ENCODE measurements at places on chromosomes 2 and 18. TPM values are rescaled to one million over a fixed set of nuclear protein-coding genes. Genes with fewer than 3 reads are reported as not detected.
A peak's percentile ranks its signal among the peaks of the same experiment; 100 is the strongest.

FAM98A gene
- 43.4 TPM for total RNA-seq

RGPD3 gene
- total RNA-seq, result 0.25 TPM

KCNS3 gene
- total RNA-seq, result 2.2 TPM

- H3K27ac ChIP-seq, result no peak overlapping the region
Observed at GRCh38 chr2:102359527-102359926, 3.9 kb downstream of the IL18R1 start.

DNA sequence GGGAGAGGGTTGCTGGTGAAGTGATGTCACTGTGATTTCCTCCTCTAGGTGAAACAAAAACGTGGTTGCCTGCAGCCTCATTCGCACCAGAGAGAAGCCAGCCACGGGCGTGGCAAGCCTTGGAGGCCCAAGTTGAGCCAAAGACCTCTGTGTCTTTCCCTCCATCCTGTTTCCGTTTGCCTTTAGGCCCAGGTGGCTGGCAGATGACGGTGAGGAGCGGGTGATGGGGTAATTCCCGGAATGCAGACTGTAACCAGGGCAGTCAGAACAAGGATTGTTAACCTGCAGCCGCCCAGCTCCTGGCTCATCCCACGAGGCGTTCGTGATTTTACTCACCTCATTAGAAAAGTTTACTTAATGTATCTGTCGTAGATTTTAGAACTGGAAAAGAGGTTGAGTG, 14.4 kb downstream of the CTIF start:
- no peak overlapping the region for H3K27ac ChIP-seq
- H3K4me3 ChIP-seq, result no peak overlapping the region
- DNase-seq, result no peak
- peaks cover 5% of the 10 kb centered on the region for H3K4me1 ChIP-seq
- no peaks in the 10 kb centered on the region for H3K27me3 ChIP-seq
- peaks cover 31% of the 10 kb centered on the region for H3K36me3 ChIP-seq

DNA sequence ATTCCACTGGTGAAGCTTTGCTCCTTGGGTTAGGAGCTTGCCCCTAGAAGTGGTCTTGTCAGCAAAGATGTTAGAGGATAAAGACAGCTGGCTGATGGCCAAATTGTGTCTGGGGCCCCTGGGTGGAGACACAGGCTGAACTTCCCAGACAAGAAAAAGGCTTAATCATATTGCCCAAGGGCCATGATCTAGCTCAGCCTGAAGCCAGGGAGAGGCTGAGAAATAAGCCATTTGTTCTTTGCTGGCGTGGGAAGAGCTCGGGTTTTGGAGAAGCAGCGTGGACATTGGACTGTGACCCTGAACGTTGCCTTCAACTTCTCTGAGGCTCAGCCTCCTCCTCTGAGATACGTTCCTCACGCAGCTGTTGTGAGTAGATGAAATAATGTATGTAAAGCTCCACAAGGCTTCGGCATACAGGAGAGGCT, 153.0 kb downstream of the ZFP36L2 start:
- no peaks in the 10 kb centered on the region for H3K4me1 ChIP-seq
- H3K27me3 ChIP-seq, result no peaks in the 10 kb centered on the region
- no peak overlapping the region for H3K4me3 ChIP-seq
- DNase-seq, result peak; percentile 13

DNA sequence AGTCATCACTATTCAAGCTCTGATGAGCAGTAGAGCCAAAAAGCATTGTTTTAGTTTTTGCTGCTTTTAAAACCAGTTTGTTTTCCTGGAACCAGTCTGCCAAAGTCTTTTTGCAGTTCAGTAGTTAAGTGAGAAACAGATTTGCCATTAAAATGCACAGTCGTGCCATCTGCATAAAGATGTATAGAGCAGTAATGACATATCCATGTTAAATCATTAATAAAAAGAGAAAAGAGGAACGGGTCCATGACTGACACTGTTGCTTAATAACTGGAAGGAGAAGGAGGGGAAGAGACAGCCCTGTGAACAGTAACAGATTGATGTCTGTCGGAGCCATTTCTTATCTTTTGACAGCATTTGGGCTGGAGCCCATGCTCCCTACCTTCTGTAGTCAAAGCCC, 704.6 kb downstream of the SATB2 start:
- DNase-seq, result no peak
- no peaks in the 10 kb centered on the region for H3K27me3 ChIP-seq
- H3K4me1 ChIP-seq, result no peaks in the 10 kb centered on the region
- H3K4me3 ChIP-seq, result no peak overlapping the region
- H3K27ac ChIP-seq, result no peak overlapping the region

Data from endodermal cell (in vitro differentiated cells).